Lung (tissue), 17 donors: ENCODE measurements at places on chromosomes 12 and 14. TPM values are rescaled to one million over a fixed set of nuclear protein-coding genes. Genes with fewer than 3 reads are reported as not detected.

GRCh38 chr12:64560396-64561301 is 49.6 kb upstream of the RASSF3 start:
- DNase-seq, result no peak

- no peak for DNase-seq
These were observed at the start of gene NPFF for GRCh38 chr12:53506881-53507602. Gene NPFF, minus strand, starts transcription at chr12:53507484. Its CDS starts 10 bp downstream, at chr12:53507474.

- DNase-seq, result no peak
These were observed 30.0 kb downstream of the POLE start for GRCh38 chr12:132657004-132657727.

- no peak for DNase-seq
These were observed 18.9 kb downstream of the WSB2 start for GRCh38 chr12:118042091-118042490.

GRCh38 chr14:104927432-104927816 is 2.7 kb downstream of the PLD4 start:
- DNase-seq, result no peak

GRCh38 chr14:101250336-101250947 is 310.9 kb upstream of the DIO3 start:
- DNase-seq, result no peak

GRCh38 chr12:10636611-10637010 is 23.2 kb upstream of the MAGOHB start:
- no peak for DNase-seq

- DNase-seq, result no peak
These were observed 42.7 kb downstream of the GPHB5 start for GRCh38 chr14:63276016-63276415.

- DNase-seq, result no peak
These were observed 84.1 kb downstream of the FBXL14 start for GRCh38 chr12:1510056-1510812.

GRCh38 chr12:76272287-76272686 is 75.9 kb downstream of the BBS10 start:
- DNase-seq, result peak; percentile 24

DNA sequence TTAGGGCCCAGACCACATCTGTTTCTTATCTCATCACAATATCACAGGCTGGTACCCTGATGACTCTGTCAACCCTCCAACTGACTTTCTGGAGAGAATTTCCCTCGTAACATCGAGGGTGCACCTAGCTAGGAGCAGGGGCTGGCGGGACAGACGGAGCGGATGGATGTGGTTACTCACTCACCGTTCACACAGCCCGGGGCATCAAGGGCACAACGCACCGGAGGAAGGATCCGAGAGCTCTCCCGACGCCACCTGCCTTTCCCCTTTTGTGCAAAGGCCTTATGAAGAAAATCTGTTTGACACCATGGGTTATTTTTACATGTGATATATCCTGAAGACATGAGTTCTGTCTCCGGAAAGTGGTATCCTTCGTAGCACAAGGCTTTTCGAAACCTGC is 31.4 kb downstream of the SLC15A4 start:
- DNase-seq, result no peak

DNA sequence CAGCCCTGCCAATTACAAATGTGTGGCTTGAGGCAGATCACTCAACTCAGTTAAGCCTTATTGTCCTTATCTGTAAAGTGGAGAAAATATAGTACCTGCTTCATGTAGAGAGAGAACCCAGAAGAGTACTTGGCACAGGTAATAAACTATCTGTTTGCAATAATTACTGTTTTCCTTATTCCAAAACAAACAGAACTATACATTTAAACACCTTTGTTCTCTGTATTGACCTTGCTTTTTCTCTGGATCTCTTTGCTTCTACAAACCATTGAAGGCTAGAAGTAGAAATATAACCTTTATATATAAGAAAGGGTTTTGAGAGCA is 70.8 kb upstream of the SRSF5 start:
- no peak for DNase-seq

- no peak for DNase-seq
These were observed 371.3 kb downstream of the TMEM121 start for GRCh38 chr14:105897725-105898113.

- DNase-seq, result peak; percentile 68
These were observed 7.9 kb upstream of the NAA25 start for GRCh38 chr12:112116232-112117060.

- no peak for DNase-seq
These were observed 92.3 kb downstream of the KCNK13 start for GRCh38 chr14:90154110-90154509.

DNA sequence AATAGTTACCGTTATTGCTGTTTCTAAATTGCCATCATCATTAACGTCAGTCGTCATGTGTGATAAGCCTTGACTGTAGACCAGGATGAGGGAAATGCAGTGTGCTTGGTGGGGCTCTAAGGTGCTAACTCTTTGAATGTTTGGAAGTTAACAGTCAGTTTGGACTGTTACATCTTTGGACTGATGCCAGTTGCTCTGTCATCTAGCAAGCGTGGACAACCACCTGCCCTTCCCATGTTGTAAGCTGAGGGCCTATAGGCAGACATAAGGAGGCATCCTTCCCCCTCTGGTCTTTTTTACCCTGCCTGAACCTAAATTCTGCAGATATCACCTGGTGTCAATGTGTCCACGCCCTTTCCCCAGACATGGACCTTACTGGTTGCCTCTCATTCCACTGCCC is 94.4 kb downstream of the PPP2R5C start:
- no peak for DNase-seq

- peak; percentile 73 for DNase-seq
These were observed 111.4 kb downstream of the EGLN3 start for GRCh38 chr14:33839193-33840076.

- DNase-seq, result no peak
These were observed 223.5 kb downstream of the SLC41A2 start for GRCh38 chr12:104734541-104735095.

DNA sequence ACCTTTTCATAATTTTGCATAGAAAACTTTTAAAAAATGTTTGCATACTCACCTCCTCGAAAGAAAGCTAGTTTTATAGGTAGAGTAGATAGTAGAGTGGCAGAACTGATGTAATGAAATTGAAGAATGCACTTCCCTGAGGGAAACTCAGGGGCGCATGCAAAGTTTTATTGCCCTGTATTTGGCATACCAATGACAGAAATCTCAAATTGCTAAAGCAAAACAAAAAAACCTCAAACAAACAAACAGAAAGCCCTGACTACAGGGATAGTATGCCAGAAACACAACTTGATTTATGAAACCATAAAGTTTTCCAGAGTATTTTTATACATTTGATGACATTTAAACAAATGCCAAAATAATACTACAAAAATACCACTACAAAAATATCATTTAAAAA is 1.8 kb downstream of the RASSF9 start:
- no peak for DNase-seq

DNA sequence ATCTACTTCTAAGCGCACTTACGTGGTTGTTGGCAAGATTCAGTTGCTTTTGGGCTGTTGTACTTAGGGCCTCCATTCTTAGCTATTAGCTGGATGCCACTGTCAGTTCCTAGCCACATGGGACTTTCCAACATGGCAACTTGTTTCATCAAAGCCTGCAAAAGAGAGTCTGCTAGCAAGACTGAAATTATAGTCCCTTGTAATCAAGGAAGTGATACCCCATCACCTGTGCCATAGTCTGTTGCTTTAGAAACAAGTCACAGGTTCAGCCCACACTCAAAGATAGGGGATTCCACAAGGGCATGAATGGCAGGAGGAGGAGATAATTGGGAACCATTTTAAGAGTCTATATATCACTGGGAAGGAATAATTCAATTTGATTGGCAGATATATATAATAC is 27.1 kb upstream of the SLC17A8 start:
- no peak for DNase-seq

GRCh38 chr12:14774906-14775635 is 28.2 kb downstream of the WBP11 start:
- peak; percentile 73 for DNase-seq

GRCh38 chr14:24145219-24145618 is 1.2 kb downstream of the PSME2 start:
- no peak for DNase-seq

DNA sequence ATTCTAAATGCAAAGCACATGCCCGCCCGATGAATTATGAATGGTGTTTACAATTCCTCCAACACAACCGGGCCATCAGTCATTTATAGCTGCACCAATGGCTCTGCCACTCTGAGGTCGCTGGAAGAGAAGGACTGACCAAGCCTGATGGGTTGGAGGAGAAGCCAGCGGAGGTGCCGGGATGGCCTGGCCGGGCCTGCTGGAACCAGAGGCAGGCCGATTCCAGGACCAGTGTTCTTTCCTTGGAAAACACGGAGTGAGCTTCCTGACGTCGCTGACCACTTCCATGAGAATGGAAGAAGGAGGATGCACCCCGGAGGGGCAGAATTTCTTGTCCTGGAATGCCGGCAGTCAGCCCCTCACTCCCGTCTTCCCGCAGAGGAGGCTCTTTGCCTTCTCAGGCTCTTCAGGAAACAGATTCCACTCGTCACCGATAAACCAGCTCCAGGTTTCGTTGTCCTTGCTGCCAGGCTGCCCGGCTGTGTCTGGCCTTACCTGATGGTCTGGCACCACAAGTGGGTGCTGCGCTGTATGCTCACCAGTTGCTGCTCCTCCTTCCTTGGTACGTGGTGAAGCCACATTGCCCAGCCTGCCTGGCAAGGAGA is 358.5 kb upstream of the SFSWAP start:
- DNase-seq, result no peak

DNA sequence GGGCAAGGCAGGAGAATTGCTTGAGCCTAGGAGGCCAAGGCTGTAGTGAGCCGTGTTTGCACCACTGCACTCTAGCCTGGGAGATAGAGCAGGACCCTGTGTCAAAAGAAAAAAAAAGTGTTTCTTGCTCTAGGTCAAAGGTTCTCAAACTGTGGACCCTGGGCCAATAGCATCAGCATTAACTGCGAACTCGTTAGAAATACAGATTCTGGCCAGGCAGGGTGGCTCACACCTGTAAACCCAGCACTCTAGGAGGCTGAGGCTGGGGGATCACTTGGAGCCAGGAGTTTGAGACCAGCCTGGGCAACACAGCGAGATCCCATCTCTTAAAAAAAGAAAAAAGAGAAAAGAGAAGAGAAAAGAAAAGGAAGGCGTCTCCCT is 858 bp downstream of the RILPL2 start:
- no peak for DNase-seq

DNA sequence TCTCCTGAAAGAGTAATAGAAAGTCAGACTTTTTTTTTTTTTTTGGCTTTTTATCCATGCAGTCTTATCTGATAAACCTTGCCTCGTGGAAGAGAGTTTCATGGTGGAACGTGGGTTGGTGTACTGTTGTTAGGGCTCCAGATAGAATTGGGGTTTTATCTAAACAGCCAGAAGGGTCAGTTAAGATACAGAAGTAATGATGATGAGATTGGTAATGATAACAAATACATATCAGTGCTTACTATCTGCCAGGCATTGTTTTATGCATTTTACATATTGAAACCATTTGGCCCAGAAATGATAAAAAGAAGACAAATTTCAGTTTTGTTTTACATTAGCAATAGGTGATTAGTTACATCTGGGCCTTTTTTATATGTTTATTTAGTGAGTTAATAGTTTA is 372.8 kb upstream of the PRICKLE1 start:
- DNase-seq, result no peak

DNA sequence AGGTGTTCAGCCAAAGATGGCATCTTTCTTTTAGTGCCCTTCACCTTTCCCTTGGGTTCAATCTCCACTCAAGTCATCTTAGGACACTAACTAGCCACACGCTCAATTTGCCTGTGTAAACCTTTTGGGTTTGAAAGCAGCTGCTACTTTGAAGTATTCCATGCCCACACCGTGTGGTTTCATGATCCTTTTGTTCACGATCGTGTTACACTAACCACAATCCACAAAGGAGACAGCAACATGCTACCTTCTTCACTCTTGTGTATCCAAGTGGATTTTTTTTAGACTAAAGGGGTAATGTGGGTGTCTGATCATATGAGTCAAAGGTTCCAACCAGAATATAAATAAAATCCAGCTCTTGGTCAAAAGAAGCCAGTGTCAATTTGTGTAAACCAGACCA is 122.7 kb upstream of the FAR2 start:
- DNase-seq, result no peak

GRCh38 chr12:4273273-4273651 is 300 bp upstream of the CCND2 start:
- DNase-seq, result no peak

DNA sequence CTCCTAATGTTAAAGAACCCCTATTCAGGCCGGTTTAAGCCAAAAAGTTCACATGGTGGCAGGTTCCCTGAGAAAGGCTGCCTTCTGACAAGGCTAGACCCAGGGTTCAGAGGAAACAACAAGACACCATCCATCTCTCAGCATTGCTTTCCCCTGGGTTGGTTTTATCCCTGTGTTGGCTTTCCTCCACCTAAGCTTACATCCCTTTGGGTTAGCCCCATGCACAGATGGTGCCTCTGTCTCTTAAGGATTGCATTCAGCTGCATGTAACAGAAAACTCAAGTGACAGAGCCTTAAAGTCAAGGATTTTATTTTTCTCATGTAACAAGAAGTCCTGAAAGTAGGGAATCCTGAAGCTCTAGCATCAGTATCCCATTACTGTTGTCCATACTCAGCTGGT is 42.8 kb upstream of the RIN3 start:
- no peak for DNase-seq

GRCh38 chr12:45623221-45623620 is 106.3 kb upstream of the ARID2 start:
- no peak for DNase-seq

DNA sequence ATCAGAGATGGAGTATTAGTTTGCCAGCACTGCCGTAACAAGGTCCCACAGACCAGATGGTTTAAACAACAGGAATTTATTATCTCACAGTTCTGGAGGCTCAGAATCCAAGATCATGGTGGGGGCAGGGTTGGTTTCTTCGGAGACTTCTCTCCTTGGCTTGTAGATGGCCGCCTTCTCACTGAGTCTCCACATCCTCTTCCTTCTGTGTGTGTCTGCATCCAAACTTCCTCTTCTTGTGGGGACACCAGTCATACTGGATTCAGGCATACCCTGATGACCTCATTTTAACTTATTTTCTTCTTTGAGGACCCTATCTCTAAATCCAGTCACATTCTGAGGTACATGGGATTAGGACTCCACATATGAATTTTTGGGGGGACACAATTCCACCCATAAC is 455.5 kb downstream of the RGS6 start:
- no peak for DNase-seq

Gene KRT2
- not detected for total RNA-seq

Gene PEX5
- 52.1 TPM for total RNA-seq

Gene SART3
- total RNA-seq, result 46.5 TPM

Gene LRP1-AS
- not detected for total RNA-seq

Gene CLEC4C
- not detected for total RNA-seq

Gene PPFIBP1
- total RNA-seq, result 95.1 TPM

Gene MAP3K9
- 14.0 TPM for total RNA-seq

Gene HSP90B1
- total RNA-seq, result 781 TPM

Gene TEAD4
- 36.3 TPM for total RNA-seq

Gene KRT85
- total RNA-seq, result not detected

Gene TEX22
- total RNA-seq, result 0.40 TPM

Gene IPO4
- total RNA-seq, result 22.0 TPM

Gene PRR4
- 2.2 TPM for total RNA-seq

Gene MANSC4
- not detected for total RNA-seq

Gene NXPH4
- total RNA-seq, result 0.80 TPM

Gene TAS2R19
- 3.2 TPM for total RNA-seq

Gene SDR9C7
- not detected for total RNA-seq

Gene MYF6
- not detected for total RNA-seq

Gene C1R
- total RNA-seq, result 268 TPM

Gene TTC8
- 20.9 TPM for total RNA-seq

Gene HNRNPA1
- 875 TPM for total RNA-seq

Gene PIP4K2C
- 42.2 TPM for total RNA-seq

Gene COCH
- total RNA-seq, result 0.31 TPM

Gene SLC25A21
- 0.58 TPM for total RNA-seq

Gene KRT75
- not detected for total RNA-seq

Gene KRT74
- not detected for total RNA-seq

Gene TAS2R13
- 1.7 TPM for total RNA-seq

Gene APOF
- 0.12 TPM for total RNA-seq
